Activated CD8-positive, alpha-beta memory T cell treated with anti-CD3 and anti-CD28 coated beads for 1 hour (primary cell): ENCODE measurements at places on chromosomes 16 and 17.

DNA sequence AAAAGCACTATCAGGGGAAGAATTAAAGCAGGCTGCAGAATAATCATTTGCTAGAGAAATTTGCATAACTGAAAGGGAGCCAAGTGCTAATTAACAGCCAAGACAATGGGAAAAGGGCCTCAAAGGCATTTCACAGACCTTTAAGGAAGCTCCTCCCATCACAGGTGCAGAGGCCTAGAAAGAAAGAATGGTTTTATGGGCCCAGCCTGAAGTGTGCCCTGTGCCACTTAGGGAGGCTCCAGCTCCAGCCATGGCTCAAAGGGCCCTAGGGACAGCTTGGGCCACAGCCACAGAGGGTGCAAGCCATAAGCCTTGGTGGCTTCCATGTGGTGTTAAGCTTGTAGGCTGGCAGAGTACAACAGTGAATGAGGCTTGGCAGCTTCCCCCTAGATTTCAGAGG lies 50.1 kb downstream of the RNF112 start:
- DNase-seq: no peak

DNA sequence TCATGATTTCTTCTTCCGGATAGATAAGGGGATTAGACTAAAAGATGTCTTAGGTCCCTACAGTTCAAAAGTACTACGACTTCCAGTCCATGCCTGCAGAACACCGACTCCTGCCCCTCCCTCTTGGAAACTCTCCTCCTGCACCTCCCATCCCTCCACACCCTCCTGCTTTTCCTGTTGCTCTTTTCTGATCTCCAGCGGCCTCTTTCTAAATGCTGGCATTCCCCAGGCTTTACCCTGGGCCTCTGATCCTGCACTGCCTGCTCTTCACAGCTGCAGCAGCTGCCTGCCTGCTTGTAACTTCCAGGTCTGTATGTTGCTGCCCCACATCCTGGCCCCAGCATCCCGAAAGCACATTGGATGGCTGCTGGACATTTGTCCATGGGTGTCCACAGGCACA lies 154.2 kb downstream of the KCNJ12 start:
- no peak for DNase-seq

- DNase-seq: no peak
Measured at GRCh38 chr17:60416368-60416925, 5.8 kb upstream of the CHCT1 start.

DNA sequence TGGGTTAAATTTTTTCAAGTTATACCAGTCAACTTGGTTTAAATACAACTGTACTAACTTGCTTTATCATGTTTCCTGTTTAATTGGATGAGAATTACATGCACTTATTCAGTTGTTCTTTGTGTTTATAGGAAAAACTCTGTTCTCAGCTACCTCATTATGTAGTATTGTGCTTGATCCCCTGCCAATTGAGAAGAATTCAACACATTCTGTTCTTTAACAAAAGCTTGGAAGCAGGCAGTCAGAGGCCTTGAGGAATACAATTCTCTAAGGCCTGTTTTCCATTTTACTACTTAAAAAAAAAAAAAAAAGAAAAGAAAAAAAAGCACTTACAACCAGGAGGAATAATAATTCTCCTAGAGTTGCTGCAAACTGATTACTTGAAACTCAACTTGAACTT lies 60.6 kb upstream of the CMIP start:
- DNase-seq: no peak

GRCh38 chr16:2752850-2753732 lies 653 bp downstream of the SRRM2 start:
- DNase-seq: no peak

- DNase-seq: no peak
Measured at GRCh38 chr17:20122254-20122879, 113.2 kb downstream of the SPECC1 start.

- no peak for DNase-seq
Measured at GRCh38 chr16:74562117-74562516, 44.8 kb downstream of the GLG1 start.

DNA sequence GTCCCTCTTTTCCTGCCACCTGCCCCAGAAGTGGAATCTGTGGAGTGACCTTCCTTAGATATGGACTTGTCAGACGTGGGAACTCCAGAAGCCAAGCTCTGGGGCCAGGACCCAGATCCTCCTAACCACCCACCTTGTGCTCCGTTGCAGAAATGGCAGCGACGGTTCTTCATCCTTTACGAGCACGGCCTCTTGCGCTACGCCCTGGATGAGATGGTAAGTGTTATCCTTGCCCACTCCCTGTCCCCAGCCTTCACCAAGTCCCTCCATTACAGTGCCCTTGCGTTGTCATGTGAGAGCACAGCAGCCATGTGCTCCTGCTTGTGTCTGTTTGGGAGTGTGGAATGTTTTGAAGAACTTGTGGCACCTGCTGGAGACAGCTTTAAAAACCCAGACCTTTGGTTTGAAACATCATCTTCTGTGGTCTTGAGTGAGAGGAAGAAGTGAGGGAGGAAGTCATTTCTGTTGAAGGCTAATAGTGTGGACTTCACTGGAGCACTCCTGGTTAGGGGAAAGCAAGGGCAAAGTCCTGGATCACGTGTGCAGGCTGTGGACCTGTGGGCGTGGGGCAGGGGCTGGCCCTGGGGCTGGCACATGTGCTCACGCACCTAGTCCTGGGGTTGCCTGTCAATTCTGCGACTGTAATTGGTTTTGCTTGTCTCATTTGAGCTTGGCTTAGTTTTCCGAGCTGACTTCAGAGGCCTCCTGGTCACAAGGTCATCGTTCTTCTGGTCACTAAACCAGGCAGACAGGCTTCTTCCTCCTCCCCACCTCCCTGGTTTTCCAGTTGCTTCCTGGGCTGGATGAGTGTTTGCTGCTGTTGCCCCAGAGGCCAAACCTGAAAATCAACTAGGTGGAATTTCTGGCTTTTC lies 35.8 kb downstream of the MPRIP start:
- no peak for DNase-seq

GRCh38 chr17:44038604-44039011 lies 23.8 kb upstream of the TMEM101 start:
- no peak for DNase-seq

GRCh38 chr17:81514739-81515529 lies 2.3 kb upstream of the ACTG1 start:
- DNase-seq: peak; percentile 66

GRCh38 chr17:31523862-31524730 lies 132.6 kb downstream of the RAB11FIP4 start:
- DNase-seq: no peak

- no peak for DNase-seq
Measured at GRCh38 chr16:31522071-31522470, 5.6 kb upstream of the AHSP start.

GRCh38 chr17:66038125-66038524 lies 153.8 kb downstream of the CEP112 start:
- no peak for DNase-seq

DNA sequence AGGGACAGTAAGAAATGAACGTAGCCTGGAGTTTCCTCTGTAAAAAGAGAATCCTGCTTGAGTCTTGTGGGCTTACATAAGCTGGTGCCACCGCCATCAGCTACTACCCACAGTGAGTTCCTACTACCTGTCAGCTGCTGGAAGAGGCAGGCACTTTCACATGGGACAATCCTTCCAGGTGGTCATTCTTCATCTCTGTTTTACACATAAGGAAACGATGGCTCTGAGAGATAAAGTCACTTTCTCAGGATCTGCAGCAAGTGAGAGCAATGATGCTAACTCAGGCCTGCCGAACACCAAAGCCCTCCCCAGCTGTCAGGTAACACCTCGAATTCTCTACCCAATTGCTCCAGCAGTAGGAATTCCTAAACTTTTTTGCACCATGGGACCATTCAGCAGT lies 26.6 kb downstream of the PIK3R5 start:
- no peak for DNase-seq

DNA sequence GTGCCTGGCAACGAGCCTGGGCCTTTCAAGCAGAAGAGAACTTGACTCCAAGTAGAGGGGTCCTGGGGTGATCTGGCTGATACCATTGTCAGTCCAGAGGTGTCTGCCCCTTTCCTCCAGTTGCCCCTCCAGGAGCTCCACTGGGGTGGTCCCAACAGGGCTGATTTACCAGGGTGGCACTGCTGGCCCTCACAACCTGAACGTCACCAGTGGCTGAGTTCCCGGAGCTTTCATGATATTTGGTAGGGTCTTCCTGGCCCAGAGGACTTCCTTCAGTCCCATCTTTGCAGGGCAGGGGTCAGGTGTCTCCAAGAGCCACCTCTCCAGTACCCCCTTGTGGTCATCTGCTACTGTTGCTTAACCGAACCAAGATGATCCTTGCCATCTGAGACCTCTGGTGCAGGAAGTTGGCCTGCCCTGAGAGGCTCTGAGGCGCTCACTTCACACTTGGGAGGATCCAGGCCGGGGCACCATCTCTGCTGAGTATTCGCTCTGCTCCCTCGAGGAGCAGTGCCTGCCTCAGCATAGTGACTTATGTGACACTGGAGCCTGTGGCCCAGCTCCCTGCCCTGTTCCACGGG lies 3.5 kb downstream of the LIMD2 start:
- DNase-seq: no peak

DNA sequence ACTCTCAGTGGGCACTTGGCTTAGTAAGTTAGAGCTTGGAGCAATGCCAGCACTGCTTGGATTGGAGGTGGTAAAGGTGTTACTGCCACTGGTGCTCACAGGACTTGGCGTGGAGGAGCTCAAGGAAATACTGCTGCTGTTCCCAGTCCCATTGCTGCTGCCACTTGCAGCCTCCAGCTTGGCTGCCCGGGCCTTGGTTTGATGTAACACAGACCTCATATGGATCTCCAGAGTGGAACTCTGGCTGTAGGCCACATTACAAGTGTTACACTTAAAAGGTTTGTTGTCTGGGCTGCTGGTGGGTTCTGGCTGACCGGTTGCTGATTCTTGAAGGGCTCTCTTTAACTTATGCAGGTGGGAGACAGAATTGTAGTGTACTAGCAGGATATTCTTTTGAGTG lies 250.3 kb downstream of the ZFHX3 start:
- DNase-seq: no peak

- DNase-seq: no peak
Measured at GRCh38 chr17:78134899-78135385, 4.4 kb downstream of the TMC8 start.

DNA sequence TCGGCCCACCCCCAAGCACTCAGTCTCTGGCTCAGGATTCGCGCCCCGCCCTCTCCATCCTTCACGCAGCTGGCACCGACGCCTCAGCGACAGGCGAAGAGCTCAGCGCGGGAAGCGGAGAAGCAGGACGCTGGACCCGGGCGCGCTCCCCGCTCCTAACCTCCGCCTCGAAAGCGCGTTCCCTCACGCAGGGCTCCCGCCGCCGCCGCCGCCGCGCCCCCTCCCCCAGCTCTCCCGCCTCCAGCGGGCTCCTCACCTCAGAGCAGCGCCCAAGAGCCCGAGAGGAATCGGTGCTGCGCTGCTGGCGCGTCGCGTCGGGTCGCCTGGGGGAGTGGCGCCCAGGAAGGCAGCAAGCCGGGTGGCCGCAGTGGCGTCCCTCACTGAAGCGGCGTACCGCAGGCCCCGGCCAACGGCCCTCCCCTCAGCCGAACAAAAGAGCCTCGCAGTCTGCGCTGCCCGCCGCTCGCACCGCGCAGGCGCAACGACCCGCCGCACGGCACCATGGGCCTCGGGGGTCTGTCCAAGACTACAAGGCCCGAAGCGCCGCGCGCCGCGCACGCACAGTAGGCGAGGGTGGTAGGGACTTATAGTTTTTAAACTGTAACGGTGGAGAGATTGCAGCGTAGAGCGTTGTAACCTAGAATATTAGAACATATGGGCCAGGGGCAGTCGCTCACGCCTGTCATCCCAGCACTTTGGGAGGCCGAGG lies at the start of gene CBX1:
Gene CBX1, minus strand, starts transcription at position 467 of the 709 bp plus-strand sequence. CDS start 24,474 bp downstream, outside the sequence.
- DNase-seq: peak; percentile 91

DNA sequence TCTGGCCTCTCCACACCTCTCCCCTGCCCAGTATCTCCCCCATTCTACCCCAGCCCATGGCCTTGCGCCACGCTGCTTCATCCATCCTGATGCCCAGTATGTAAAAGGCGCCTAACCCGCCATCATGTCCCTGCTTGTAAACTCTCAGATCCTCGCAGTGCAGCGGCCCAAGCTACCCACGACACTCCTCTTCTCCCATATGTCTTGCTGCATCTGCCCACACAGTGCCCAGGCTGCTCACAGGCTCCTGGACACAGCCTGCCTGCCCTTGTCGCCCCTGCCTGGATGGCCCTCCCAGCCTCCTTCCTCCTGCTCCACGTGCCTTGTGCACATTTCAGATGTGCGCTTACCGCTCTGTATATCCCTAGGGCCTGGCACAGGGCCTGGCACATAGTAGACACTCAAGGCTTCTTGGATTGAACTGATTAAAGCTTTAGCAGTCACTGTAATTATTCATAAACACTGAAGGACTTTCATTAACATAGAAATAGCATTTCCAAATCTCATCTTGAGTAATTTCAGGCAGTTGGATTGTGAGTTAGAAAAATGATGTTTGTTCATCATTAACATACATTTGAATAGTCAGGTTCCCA lies 129.1 kb downstream of the CLEC16A start:
- no peak for DNase-seq

DNA sequence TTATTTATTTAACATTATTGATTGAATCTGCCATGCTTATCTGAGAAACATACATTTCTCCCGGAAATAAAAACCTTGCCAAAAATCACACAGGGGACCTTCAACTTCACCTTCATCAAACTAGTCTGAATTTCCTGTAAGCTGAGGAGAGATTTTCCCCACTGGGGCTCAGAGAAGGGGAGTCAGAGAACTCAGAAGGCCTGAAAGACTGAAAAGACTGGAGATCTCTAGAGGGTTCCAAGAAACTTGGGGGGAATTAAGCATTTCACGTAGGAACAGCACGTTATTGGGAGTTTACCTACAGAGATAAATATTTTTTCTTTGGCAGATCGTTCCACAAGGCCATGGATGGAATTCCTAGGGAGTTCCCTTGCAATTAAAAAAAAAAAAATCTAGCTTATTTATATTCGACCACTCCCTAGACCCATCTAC lies 528 bp upstream of the NOL11 start:
- no peak for DNase-seq

GRCh38 chr17:29162909-29163341 lies 17.3 kb downstream of the MYO18A start:
- no peak for DNase-seq

- DNase-seq: no peak
Measured at GRCh38 chr17:41406205-41406604, 8.8 kb upstream of the KRT31 start.

GRCh38 chr17:76497979-76498875 lies 3.0 kb downstream of the RHBDF2 start:
- DNase-seq: no peak

GRCh38 chr16:1050516-1050915 lies 22.0 kb upstream of the SSTR5 start:
- no peak for DNase-seq

GRCh38 chr17:3754458-3755334 lies 31.0 kb downstream of the HASPIN start:
- peak; percentile 62 for DNase-seq

DNA sequence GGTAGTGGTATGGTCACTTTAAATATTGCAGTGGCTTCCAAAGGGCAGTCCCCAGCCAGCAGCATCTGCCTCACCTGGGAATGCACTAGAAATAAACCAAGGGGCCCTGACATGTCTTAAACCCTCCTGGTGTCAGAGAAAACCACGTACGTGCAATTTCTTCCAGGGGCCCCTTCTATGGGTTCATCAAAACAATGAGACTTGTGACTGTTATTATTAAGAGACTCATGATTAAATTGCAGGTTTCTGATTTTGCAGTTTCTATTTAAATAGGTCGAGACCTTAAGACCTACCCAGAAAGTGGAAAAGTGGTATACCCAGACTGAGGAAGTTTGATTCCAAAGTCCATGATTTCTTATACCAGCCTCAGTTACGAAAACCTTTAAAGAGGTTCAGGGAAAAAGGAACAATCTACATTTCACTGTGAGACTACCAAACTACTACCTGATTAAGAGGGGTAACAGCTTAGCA lies 746 bp upstream of the POLG2 start:
- no peak for DNase-seq

GRCh38 chr17:10036511-10037061 lies 131.5 kb upstream of the RCVRN start:
- DNase-seq: no peak
